ENCODE measurements at places on chromosomes 7 and 10.

DNA sequence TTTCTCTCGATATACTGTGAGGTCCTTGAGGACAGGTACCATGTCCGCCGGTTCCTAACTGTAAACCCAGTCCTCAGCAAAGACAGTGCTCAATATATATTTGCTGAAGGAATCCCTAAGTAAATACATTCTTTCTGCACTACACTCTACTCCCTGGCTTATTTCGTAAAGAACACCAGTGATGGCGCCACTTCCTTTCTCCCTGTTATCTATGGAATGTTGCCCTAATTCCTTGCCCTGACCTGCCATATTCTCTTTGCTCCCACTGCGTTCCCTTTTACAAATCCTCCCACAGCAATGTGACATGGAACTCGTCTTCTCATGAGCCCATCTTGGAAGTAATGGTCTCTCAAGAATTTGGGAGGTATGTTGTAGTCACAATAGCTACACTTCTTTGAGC is 507.4 kb upstream of the COBL start:
- no peak for DNase-seq

DNA sequence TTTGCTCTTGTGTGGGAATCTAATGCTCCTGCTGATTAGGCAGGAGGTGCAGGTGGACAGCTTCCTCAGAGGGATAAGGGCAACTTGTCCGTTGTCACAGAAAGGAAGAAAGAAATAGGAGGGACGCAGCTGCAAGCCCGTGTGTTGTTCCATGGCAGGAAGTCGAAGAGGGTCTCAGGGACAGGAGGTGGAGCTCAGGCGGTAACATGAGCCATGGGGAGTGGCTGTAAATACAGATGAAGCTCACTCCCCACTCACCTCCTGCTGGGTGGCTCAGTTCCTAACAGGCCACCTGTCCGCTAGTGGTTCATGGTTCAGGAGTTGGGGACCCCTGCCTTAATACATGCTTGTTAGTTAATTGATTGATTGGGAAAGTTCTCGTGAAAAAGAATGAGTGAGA is 101.7 kb upstream of the SFMBT2 start:
- no peak for DNase-seq

GRCh38 chr10:26384600-26384999 is 53.5 kb upstream of the APBB1IP start:
- no peak for DNase-seq

DNA sequence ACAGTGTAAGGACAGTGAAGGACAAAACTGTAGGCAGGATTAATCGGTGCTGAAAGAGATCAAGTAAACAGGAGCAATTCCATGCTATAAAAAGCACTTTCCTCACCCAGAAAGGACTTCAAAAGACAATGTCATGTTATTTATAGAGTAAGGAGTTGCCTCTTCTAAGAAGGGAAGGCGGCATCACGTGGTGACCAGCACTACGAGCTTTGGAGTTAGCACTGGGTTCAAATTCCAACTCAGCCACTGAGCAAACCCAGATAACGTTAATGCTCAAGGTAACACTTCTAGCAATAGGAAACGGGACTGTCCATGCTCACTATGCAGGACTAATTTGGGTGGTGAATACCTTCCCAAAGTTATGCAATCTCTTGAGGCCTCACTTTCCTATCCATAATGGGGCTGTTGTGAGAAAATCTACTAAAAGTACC is 715 bp upstream of the PANK1 start:
- DNase-seq = no peak

GRCh38 chr7:150804802-150805201 is 4.2 kb downstream of the TMEM176A start:
- no peak for DNase-seq

GRCh38 chr10:90967865-90968264 is 47.0 kb upstream of the ANKRD1 start:
- DNase-seq = no peak

DNA sequence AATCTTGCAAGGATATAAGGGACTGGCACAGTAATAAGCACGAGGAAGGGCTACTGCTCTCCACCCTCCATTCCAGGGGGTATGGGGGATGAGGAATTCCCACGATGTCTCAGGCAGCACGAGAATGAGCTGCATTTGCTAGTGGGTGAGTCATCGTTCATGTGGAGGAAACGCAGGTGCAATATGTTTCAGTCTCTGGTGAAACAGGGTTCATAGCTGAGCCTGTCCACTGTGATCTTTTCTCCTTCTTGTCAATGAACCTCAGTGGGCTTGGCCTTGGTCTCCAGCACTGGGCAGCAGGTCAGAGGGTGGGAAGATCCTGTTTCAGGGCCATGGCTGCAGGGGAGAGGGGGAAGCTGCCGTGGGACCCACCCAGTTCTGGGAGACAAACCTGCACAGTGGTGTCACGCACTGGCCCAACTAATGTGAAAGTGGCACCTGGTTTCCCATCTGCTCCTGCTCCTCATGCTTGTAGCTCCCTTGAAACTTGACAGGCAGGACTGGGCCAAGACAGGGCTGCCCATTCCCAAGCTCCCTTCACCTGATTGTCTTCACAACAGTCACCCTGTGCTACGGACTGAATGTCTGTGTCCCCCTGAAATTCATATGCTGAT is 181.9 kb downstream of the USP6NL start:
- DNase-seq = no peak

DNA sequence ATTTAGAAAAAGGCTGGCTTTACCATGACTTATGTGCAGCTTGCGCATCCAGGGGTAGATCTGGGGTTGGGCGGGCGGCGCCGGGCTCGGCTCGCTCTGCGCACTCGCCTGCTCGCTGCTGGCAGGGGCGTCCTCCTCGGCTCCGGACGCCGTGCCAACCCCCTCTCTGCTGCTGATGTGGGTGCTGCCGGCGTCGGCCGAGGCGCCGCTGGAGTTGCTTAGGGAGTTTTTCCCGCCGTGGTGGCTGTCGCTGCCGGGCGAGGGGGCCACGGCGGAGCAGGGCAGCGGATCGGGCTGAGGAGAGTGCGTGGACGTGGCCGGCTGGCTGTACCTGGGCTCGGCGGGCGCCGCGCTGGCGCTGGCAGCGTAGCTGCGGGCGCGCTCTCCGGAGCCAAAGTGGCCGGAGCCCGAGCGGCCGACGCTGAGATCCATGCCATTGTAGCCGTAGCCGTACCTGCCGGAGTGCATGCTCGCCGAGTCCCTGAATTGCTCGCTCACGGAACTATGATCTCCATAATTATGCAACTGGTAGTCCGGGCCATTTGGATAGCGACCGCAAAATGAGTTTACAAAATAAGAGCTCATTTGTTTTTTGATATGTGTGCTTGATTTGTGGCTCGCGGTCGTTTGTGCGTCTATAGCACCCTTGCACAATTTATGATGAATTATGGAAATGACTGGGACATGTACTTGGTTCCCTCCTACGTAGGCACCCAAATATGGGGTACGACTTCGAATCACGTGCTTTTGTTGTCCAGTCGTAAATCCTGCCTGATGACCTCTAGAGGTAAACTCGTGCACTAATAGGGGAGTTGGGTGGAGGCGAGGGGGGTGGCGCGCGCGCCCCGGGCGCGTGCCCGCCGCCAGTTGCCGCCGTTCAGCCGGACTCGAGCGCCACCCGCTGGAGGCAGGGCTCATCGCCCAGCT is at the start of gene HOXA5:
Gene HOXA5, minus strand, starts transcription at position 659 of the 927 bp plus-strand sequence. Its CDS starts 74 bp downstream, at position 585.
- no peak for DNase-seq

- no peak for DNase-seq
Observed at GRCh38 chr10:126233182-126234148, 154.8 kb downstream of the ADAM12 start.

DNA sequence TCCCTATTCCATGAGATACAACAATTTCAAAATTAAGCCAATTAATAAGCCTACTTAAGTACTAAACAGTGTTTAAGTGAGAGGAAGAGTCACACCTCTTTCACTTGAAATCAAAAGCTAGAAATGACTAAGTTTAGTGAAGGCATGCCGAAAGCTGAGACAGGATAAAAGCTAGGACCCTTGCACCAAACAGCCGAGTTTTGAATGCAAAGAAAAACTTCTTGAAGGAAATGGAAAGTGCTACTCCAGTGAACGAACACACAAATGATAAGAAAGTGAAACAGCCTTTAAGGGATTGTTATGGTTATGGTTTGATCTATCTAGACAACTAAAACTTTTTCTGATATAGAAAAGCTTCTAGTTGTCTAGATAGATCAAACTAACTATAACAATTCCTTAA is 135.4 kb upstream of the KMT2E start:
- no peak for DNase-seq

DNA sequence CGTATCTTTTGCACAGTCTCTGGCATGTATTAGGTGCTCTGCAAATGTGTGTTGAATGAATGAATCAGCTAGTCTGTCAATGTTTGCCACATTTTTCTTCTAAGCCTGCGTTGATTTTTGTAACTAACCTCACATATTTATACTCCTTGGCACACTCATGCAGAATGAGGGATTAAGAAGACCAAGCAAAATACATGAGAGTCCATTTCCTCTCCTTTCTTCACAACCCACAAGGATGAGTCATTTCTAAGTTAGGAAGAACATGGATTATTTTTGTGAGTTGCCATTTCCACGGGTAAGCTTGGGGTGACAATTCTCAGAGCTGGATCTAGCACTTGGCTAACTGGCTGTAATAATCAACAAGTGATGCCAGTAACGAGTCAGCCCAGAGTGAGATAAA is 158.8 kb downstream of the TWIST1 start:
- no peak for DNase-seq

DNA sequence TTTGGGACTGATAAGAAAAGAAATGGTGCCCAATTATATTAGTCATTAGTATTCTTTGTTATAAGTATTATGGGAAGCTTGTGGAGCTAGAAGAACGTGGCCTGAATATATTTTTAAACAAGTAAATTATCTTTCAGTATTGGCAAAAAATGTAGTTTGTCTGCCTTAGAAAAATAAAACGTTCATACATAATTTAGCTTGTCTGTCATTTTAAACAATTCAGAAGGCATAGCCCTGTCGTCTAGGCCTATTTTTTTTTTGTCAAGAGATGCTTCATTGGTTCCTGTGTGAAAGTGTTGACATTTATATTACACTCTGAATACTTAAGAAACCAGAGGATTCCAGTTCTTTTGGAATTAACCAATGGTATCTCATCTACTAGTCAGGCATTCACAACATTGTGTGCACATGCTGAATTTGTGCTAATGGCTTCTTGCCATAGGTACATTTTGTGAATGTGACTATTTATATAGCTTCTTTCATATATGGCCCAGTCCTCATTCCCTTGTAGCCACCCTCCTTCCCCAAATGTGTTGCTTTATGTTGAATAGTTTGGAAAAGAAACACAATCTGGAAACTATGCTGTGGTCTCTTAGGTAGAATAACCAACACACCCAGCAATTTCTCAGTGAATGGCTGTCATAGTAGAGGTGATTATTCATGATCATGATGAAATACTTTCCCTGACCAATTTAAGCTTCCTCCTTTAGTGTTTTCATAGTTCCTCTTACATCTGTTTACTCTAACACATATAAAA is 435.8 kb downstream of the EXOC4 start:
- no peak for DNase-seq

- DNase-seq = no peak
Observed at GRCh38 chr10:71248210-71248609, 35.8 kb downstream of the UNC5B start.

DNA sequence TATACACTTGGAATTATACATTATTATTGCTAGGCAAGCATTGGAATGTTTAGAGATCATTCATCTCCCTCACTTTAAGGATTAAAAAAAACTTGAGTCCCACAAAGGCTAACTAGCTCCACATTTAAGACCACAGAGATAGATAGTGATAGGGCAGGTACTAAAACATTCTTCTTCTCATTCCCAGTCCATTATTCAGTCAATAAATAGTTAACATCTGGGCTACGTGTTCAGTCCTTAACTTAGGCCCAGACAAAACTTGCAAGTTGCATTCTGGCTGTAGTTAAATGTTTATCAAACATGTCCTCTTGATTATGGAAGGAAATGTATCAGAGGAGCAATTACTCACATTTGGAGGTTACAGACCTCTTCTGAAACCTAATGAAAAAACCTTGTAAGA is 2.4 kb downstream of the GNG11 start:
- DNase-seq = no peak

DNA sequence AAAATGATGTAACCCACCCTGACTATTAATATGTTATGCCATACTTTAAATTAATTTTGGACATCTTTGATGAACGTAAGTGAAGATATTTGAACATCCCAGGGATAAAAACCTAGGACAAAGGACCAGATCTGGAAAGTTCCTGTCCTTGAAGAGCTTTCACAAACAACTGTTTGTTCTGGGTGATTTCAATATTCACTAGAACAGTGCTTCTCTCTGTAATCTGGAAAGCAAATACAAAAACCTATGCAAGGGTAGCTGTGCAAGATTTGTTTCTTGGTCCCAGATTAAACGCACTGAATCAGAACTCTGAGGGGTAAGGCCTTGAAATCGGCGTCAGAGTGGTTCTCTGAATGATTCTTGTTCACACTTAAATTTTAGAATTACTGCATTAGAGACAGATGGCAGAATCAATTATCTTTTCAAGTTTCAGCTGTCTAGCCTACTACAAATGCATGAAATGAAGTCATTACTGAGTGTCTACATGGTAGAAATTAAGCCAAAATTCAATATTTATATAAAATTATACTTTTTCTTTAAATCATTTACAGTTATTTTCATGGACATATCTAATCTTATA is 69.6 kb upstream of the CSTF2T start:
- no peak for DNase-seq

DNA sequence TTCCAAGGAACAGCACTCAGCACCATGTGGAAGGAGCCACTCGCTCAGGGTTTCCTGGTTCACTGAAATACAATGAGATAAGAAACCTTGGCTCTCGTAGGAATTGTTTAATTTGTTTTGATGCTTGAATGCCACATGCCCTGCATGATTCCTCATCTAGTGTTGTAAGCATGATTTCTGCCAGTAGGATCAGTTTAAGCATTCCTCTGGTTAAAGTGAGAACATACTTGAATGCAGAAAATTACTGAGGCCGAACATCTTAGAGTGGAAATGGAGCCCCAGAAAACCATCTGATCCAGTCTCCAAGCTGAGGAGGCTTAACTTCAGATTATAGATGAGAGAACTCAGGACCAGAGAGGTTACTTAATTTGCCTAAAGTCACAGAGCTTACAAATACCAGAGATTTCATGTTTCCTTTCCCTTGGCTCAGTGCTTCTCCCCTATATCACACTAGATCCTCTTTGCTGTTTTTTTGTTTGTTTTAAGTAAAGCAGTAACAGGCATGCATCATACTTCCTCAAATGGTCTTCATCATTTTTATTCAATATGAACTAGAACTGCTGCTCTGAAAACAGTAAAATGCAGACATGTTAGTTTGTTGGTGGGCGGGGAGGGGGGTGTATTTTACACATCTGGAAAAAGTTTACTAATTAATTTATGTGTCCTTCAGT is 125.1 kb downstream of the ADAM12 start:
- DNase-seq = no peak

GRCh38 chr7:11078247-11078834 is 104.7 kb downstream of the PHF14 start:
- DNase-seq = no peak

DNA sequence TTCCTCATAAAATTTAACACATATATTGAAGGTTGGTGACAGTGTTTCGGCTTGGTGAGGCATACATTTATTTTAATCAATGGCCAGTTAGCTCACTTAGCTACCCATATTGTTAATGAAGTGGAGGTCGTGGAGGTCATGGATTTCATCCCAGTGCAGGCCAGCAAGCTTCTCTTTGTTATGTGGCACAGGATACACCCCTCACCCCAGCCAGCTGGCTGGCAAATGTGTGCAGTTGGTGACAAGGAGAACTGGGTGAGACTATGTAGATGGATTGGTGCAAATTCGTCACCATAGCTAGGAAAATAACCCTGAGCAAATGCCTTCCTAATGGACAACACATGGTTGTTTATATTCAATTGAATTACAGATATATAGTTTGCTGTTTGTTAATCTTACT is 50.5 kb upstream of the FOXP2 start:
- DNase-seq = no peak
